Natural killer cell (primary cell): ENCODE measurements at places on chromosomes 7 and 10. TPM values are rescaled to one million over a fixed set of nuclear protein-coding genes. Genes with fewer than 3 reads are reported as not detected.

DNA sequence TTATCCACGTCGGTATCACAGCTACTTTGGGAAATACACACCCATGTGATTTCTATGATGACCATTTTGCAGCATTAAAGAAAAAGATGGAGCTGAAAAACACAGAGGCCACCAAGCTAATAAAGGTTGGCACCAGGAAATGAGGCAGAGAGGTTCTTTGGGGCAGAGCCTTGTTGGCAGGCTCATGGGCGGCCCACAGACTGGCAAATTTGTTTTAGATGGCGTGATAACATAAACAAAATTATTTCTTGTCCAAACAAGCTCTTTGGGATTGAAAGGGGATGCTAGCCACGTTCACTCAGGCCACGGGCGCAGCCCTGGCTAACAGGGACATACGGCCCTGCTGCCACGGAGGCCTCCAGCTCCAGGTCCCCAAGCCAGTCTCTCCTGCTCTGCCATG, 135.9 kb upstream of the ZMIZ1 start:
- H3K36me3 ChIP-seq: no peaks in the 10 kb centered on the region
- H3K4me1 ChIP-seq: no peaks in the 10 kb centered on the region
- no peaks in the 10 kb centered on the region for H3K27me3 ChIP-seq

DNA sequence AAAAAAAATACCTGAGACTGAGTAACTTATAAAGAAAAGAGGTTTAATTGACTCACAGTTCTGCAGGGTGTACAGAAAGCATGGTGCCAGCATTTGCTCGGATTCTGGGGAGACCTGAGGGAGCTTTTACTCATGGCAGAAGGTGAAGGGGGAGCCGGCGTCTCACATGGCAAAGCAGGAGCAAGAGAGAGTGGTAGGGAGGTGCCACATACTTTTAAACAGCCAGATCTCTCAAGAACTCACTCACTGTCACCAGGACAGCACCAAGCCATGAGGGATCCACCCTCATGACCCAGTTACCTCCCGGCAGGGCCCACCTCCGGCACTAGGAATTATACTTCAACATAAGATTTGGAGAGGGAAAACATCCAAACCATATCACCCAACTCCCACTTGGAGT, 25.8 kb downstream of the MSRB2 start:
- H3K36me3 ChIP-seq: no peaks in the 10 kb centered on the region
- no peaks in the 10 kb centered on the region for H3K27me3 ChIP-seq
- DNase-seq: no peak
- H3K4me3 ChIP-seq: no peak overlapping the region

DNA sequence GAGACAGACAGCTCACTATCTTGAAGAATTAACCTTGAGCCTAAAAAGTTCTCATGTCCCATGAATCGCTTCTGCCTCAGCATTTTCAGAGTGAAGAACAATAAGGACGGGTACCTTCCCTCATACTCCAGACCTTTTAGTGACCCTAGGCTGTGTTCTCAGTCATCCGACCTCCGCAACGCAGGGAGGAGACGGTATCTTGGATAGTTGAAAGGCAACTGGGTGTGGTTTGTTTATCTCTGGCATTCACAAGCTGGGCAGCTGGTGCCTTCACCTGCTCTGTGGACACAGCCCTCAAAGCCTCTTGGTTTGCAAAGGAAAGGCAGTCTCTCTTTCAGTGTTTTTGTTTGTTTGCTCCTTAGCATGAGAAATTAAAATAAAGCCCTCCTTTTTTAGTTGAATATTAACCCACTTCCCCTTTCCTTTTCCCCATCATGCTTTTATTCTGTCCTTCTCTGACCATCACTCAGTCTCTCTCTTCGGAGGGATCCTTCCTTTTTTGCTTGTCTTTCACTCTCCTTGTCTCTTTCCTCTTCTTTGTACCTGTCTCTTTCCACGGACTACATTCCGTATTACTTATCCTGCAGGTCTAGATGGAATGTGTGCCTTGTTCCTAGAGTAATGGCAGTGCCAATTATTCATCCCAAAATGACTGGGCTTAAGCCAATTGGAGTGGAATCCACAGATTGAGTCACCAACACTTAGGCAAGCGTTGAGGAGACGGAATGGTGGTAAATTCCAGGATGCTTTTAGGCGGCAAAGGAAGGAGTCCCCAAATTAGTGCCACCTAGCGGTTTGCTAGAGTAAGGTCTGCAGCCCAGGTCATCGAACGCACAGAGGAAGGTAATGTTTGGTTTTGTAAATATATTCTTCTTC, 45.8 kb downstream of the PRR15 start:
- H3K4me1 ChIP-seq: no peaks in the 10 kb centered on the region
- no peaks in the 10 kb centered on the region for H3K27me3 ChIP-seq
- DNase-seq: no peak
- no peaks in the 10 kb centered on the region for H3K36me3 ChIP-seq
- no peak overlapping the region for H3K4me3 ChIP-seq

PRPS1L1 gene
- total RNA-seq: not detected

ACSL5 gene
- total RNA-seq: 41.7 TPM

DNA sequence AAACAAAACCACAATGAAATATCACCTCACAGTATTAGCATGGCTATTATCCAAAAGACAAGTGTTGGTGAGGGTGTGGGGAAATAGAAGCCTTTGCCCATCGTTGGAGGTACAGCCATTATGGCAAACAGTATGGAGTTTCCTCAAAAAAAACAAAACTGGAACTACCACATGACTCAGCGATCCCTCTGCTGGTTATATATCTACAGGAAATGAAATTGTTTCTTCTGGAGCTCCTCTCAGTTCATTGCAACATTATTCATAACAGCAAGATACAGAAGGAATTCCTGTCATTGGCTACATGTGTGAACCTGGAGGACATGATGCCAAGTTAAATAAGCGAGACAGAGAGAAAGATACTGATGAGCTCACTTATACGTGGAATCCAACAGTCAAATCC, 2.4 kb upstream of the UBE3C start:
- H3K27me3 ChIP-seq: no peaks in the 10 kb centered on the region
- H3K36me3 ChIP-seq: no peaks in the 10 kb centered on the region
- no peak overlapping the region for H3K27ac ChIP-seq

METTL27 gene
- not detected for total RNA-seq
